Endodermal cell (in vitro differentiated cells): ENCODE measurements at places on chromosomes 12 and 14. TPM values are rescaled to one million over a fixed set of nuclear protein-coding genes. Genes with fewer than 3 reads are reported as not detected.

DNA sequence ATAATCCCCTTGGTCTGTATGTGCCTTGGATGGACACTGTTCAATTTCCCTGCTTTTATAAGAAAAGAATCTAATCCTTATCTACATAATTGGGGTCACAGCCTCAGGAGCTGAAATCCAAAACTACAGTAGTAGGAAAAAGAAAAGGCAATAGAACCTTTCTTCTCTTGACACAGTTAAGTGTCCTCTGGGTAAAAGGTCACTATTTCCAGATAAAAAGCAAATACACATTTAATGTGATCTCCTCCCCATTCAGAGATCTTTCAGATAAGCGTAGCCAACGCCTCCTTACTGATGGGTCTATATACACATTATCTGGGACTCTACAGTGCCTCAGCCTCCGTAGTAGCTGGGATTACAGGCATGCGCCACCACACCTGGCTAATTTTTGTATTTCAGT is 73.4 kb downstream of the CLIP1 start:
- H3K27me3 ChIP-seq = no peaks in the 10 kb centered on the region
- no peaks in the 10 kb centered on the region for H3K4me1 ChIP-seq
- DNase-seq = no peak
- no peak overlapping the region for H3K4me3 ChIP-seq
- no peak overlapping the region for H3K27ac ChIP-seq

The ENDOU gene
- not detected in 2 replicates for total RNA-seq

DNA sequence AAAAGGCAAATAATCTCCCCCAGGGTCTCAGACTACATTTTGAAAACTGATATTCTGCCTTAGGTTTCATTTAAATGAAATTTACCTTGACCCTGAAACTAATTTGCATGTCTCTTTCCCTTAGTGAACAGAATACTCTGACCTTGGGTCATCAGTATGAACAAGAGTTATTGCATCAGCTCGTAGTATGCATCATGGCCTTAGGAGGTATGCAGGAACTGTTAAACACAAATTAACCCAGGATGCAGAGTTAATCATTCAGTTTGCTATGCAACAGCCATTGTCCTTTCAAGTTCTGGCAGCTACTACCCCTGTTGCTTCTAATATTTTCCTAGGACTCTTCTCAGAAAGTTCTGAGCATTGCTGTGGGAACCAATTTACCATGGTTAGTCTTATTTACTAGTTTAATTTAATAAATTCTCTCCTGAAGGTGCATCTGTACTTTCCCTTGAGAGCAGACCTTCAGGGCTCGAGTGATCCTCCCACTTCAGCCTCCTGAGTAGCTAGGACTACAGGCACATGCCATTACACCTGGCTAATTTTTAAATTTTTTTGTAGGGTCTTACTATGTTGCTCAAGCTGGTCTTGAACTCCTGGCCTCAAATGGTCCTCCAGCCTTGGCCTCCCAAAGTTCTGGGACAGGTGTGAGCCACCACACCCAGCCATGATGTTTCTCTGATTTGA is 126.7 kb downstream of the TTC6 start:
- no peak overlapping the region for H3K27ac ChIP-seq
- no peak for DNase-seq
- H3K27me3 ChIP-seq = no peaks in the 10 kb centered on the region
- no peaks in the 10 kb centered on the region for H3K4me1 ChIP-seq

- DNase-seq = no peak
- no peaks in the 10 kb centered on the region for H3K36me3 ChIP-seq
- no peaks in the 10 kb centered on the region for H3K27me3 ChIP-seq
- H3K27ac ChIP-seq = no peak overlapping the region
- H3K4me3 ChIP-seq = no peak overlapping the region
Observed at GRCh38 chr14:76675046-76675445, 86.2 kb upstream of the VASH1 start.

- H3K27ac ChIP-seq = no peak overlapping the region
- no peak for DNase-seq
- no peak overlapping the region for H3K4me3 ChIP-seq
- H3K4me1 ChIP-seq = peaks cover 2% of the 10 kb centered on the region
Observed at GRCh38 chr14:65478596-65478995, 66.1 kb downstream of the FUT8 start.

DNA sequence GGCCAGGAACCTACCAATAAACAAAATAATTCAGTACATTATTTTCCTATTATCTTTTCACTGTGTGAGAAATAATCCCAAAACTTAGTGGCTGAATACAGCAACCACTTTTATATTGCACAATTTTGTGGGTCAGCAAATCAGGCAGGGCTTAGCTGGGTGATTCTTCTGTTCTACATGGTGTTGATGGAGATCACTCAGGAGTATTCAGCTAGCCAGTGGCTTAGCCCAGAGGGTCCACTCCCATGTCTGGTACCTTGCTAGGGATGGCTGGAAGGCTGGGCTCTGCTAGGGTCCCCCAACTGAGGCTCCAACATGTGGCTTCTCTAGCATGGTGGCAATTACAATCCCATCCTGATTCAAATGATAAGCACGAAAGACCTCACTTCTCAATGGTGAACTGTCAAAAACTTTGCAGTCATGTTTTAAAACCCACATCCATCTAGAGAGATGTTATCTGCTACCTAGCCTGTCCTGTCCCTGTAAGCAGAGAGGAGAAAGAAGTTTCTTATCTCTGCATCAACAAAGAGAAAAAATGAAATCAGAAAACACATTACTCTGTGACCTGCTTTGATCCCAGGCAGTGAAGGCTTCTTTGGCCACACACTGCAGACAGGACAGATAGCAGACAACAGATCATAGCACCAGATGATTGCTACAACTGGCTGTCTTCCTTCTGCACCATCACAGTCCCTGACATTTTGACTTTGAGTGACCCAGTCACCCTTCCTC is 51.0 kb upstream of the MYL2 start:
- H3K4me3 ChIP-seq = no peak overlapping the region
- H3K27me3 ChIP-seq = no peaks in the 10 kb centered on the region
- peak; percentile 13 for DNase-seq
- H3K4me1 ChIP-seq = no peaks in the 10 kb centered on the region
- H3K27ac ChIP-seq = no peak overlapping the region

DNA sequence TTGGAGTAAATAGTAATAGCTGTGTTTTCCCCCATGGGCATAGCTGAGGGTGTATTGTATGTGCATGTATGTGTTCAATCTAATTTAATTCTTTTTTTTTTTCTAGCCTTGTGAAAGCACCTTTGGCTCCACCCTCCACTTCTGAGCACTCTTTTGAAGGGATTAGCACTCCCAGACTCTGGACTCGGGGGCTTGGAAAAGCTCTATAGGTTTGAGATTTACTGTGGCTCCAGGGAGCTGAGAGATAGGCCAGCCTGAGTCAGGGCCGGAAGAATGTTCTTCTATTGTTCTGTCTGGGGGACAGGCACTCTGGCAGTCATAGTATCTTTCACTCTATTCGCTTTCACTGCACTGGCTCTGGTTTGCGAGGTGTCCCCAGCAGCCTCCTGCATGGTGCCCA is 540.0 kb upstream of the TBX3 start:
- H3K4me3 ChIP-seq = no peak overlapping the region
- H3K27me3 ChIP-seq = no peaks in the 10 kb centered on the region
- no peak overlapping the region for H3K27ac ChIP-seq
- no peaks in the 10 kb centered on the region for H3K4me1 ChIP-seq
- H3K36me3 ChIP-seq = no peaks in the 10 kb centered on the region

GRCh38 chr12:10395390-10395998 is 5.7 kb upstream of the KLRK1 start:
- H3K36me3 ChIP-seq = no peaks in the 10 kb centered on the region
- peak; percentile 52 for DNase-seq
- no peak overlapping the region for H3K27ac ChIP-seq

The TAS2R8 gene
- total RNA-seq = not detected in 2 replicates

DNA sequence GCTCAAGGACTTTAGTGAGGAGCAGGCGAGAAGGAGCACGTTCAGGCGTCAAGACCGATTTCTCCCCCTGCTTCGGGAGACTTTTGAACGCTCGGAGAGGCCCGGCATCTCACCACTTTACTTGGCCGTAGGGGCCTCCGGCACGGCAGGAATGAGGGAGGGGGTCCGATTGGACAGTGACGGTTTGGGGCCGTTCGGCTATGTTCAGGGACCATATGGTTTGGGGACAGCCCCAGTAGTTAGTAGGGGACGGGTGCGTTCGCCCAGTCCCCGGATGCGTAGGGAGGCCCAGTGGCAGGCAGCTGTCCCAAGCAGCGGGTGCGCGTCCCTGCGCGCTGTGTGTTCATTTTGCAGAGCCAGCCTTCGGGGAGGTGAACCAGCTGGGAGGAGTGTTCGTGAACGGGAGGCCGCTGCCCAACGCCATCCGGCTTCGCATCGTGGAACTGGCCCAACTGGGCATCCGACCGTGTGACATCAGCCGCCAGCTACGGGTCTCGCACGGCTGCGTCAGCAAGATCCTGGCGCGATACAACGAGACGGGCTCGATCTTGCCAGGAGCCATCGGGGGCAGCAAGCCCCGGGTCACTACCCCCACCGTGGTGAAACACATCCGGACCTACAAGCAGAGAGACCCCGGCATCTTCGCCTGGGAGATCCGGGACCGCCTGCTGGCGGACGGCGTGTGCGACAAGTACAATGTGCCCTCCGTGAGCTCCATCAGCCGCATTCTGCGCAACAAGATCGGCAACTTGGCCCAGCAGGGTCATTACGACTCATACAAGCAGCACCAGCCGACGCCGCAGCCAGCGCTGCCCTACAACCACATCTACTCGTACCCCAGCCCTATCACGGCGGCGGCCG is 1.1 kb downstream of the PAX9 start:
- peak overlapping the region; percentile 79 for H3K4me3 ChIP-seq
- no peak overlapping the region for H3K27ac ChIP-seq
- H3K36me3 ChIP-seq = no peaks in the 10 kb centered on the region
- peaks cover 100% of the 10 kb centered on the region for H3K27me3 ChIP-seq
- DNase-seq = peak; percentile 83

The TAS2R7 gene
- total RNA-seq = not detected in 3 replicates
